ENCODE measurements at places on chromosomes 2 and 18. TPM values are rescaled to one million over a fixed set of nuclear protein-coding genes. Genes with fewer than 3 reads are reported as not detected.

DNA sequence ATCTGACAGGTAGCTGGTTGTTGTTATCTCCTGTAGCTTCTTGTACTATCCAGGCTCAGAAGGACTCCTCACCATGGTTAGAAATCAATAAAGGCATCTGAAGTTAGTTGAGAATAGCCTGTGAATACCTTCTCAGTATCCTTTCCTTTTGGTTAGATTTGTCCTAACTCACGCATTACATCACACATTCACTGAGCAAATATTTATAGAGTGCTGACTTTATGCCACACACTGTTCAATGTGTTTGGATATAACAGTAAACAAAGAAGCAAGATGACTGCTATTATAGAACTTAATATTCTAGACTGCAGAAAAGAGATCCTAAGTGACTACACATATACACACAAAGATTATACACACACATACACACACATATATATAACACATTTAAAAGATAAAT lies 889.9 kb upstream of the CHAC2 start:
- no peak for DNase-seq

DNA sequence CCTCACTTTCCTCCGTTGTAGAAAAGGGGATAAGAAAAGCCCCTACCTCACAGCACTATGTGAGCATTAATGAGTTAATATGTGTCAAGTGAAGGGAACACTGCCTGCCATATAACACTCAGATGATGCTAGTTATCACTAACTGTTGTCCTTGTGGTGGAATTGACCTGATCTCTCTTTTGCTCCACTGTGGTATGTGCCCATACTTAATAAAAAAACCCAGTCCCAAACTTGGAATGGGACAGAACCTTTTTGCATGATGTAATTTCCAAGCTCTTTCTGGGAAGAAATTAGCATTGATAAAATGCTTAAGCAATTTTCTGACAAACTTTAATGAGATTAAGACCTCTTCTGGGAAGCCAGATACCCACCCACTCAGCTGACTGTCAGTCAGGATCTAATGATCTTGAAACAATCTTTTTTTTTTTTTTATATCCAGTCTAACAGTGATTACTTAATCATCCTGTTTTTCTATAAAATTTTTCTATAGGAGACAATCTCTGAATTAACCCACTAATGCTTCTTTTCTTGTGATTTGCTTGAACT lies 158.7 kb downstream of the ZBTB7C start:
- DNase-seq: no peak

- DNase-seq: no peak
Observed at GRCh38 chr2:108607706-108608301, 73.5 kb downstream of the LIMS1 start.

- DNase-seq: no peak
Observed at GRCh38 chr2:119608553-119608952, 64.3 kb downstream of the CFAP221 start.

- DNase-seq: no peak
Observed at GRCh38 chr2:188966079-188966571, 8.0 kb upstream of the COL3A1 start.

DNA sequence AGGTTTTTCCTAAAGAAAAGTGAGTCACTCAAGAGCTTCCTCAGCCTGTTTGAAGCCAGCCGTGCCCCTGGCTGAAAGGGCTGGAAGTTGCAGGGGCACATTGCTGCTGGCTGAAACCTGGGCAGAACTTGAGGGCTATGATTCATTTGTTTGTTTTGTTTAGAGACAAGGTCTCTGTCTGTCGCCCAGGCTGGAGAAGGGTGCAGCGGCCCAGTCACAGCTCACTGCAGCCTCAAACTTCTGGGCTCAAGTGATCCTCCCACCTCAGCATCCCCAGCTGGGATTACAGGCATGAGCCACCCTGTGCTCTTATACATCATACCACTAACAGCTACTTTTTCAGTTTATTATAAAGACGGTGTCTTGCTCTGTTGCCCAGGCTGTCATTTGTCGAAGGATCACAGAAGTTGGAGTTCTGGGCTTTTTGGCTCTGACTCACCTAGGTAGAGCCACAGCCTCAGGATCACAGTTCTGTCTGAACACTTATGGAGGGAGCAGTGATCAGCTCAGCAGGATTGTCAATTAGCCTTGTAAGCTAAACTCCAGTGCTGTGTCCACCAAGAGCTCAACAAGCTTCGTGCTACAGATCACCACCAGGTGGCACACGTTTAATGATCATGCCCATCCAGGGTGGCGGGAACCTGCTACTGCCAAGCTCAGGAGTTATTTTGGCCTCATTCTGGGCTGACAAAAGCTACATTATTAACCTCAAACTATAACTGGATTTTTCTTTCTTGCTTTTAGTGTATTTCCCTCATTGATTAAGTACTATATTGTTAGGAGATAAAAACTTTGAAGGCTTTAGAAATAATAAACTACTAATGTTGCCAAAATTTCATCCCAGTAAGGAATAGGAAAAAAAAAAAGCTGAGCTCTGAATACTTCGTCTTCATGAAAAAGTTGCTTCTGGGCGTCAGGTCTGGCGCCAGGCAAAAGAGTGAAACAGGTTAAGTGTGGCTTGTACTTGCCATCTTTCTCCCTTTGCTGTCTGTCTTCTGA lies 57.9 kb downstream of the ARHGEF33 start:
- peak; percentile 74 for DNase-seq

DNA sequence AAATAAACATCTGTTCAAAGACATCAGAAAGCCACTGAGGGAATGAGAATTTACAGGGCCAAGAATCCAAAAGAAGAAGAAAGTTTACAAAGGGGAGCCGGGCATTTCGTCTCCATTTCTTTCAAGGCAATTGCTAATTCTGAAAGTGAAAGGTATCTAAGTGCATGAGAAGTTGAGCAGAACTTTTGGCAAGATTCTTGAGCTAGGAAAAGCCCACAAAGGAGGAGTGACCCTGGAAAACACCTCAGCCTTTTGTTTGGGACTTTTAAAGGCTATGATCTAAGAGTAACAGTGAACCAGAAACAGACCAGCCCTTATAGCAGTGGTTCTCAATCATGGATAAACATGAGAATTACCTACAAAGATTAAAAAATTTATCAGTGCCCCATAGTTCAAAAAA lies 87.4 kb downstream of the MDH1 start:
- DNase-seq: no peak

DNA sequence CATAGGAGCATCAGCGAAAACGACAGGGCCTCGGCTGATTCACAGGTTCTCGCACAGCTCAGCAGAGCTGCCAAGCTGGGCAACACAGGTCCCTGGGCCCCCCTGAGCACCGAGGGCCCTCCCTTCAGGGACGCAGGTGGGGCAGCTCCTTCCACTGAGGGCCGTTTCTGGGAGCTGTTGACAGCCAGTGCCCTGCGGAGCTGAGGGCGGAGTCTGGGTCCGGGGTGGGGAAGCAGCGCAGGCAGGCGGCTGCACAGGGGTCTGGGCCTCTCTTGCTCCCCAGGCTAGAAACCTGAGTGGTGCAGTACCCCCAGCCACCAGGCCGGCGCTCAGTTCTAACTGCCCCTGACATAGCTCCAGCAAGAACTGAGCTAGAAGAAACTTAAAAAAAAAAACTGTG lies 65.7 kb downstream of the PXDN start:
- DNase-seq: no peak

DNA sequence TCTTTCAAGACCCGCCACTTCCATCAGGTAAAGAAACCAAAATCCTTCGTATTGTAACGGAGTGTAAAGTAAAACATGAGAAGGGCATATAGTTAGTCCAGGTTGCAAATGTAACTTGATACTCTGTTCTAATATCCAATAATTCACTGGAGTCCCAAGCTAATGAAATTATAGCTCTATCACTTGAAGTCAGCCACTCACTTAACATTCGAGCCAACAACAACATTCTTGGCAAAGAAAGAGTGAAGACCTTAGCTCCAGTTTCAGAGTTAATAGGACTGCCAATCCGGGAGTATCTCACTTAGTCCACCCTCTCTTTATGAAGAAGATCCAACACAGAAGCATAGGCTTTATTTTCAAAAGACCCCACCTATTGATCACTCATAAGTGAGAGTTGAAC lies 298.0 kb upstream of the SOX11 start:
- DNase-seq: no peak

- no peak for DNase-seq
Observed at GRCh38 chr2:42256505-42256904, 87.4 kb downstream of the EML4 start.

DNA sequence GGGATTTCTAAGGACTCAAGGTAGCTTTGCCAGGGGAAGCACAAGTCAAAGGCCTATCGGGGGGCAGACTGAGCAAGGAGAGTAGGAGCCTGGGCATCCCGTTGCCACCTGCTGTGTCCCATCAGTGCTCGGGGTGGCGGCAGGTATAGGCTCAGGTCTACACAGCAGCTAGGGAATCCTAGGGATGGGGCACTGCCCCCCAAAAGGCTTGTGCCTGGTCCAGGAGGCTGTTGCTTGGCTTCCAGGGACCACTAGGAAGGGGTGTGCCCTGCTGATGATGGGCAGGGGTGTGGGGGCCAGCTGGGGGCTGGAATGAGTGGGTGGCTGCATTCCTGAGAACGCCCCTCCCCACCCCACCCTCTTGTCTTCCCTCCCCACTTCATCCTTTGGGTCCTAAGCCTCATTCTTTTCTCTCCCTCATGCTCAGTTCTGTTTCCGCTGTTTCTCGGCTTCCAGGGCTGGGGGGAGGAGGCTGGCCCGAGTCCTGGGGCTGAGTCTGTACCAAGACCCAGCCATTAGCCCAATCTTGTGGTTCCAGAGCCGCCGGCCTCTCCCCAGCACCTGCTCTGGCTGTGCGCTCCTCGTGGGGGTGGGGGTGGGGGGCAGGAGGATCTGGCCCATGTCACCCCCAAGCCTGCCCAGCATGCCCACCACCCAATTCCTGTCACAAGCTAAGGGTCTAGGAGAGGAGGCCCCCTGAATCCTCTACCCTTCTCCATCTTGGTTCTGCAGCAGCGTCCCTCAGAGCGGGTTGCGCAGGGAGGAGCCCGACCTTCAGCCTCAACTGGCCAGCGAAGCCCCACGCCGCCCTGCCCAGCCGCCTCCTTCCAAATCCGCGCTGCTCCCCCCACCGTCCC lies 12.8 kb downstream of the SPEG start:
- DNase-seq: no peak

Gene CD226
- total RNA-seq: 1.2 TPM

Gene BOLL
- total RNA-seq: not detected

DNA sequence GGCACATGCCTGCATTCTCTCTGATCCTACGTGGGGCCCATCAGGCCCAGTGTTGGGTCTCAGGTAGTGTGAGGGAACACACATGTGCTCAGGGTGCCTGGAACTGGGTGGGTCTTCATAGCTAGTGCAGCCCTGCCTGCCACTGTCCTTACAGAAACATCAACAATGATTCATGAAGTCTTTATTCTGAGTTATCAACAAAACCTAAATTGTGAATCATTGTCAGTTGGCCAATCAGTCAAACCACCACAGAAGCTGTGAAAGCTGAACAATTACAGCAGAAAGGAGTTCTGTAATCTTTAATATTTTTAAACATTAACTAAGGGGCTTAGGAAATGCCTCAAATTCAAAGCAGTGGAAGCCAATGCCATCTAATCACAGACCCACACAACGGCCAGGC lies 82.8 kb upstream of the ZNF521 start:
- DNase-seq: no peak

GRCh38 chr2:199569336-199569735 lies 111.6 kb upstream of the SATB2 start:
- no peak for DNase-seq

- peak; percentile 57 for DNase-seq
Observed at GRCh38 chr2:65746931-65747675, 314.7 kb upstream of the SPRED2 start.

Gene TDRD15
- not detected for total RNA-seq

- DNase-seq: no peak
Observed at GRCh38 chr2:1972948-1973347, 228.6 kb upstream of the PXDN start.

Gene EPB41L3
- 29.5 TPM for total RNA-seq

Gene SERPINB11
- not detected for total RNA-seq

DNA sequence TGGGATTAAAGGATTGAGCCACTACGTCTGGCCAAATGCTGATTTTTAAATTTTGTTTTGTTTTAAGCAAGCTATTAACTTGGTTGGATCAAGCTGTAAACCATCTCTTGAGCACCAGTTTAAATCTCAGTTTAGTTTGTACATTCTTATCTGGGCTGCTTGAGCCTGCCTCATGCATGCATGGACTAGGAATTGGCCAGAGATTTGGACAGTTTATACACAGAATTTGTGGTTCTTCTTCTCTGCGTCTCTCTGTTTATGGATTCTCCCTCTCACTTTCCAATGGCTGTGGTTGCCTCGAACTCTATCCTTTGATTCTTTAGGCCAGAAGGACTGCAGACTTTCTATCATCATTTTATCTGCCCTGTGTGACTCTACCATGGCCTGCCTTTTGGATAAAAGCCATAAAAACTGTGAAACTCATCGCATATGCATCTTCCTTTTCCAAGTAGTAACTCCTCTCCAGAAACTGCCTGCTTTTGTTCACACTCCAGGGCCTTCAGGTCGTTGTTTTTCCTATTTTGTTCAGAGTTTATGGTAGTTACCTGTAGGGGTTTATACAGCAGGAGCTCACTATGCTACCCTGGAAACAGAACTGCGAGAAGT lies 32.5 kb upstream of the PLB1 start:
- no peak for DNase-seq

- no peak for DNase-seq
Observed at GRCh38 chr2:69983392-69983966, 22.0 kb upstream of the ASPRV1 start.

Gene UCN
- 1.5 TPM for total RNA-seq

Gene RAMP1
- total RNA-seq: 62.5 TPM

Measured in ovary (tissue), 10 donors.